Activated naive CD4-positive, alpha-beta T cell treated with anti-CD3 and anti-CD28 coated beads, Interleukin-2, amount 10 ng/mL, durations not matched to agents 7 days and 5 days (primary cell): ENCODE measurements at places on chromosomes 7 and 10.

GRCh38 chr10:12902135-12902572 lies 99.4 kb downstream of the CCDC3 start:
- DNase-seq: peak; percentile 63

GRCh38 chr7:157622000-157622399 lies 285.2 kb downstream of the DNAJB6 start:
- DNase-seq: peak; percentile 65

GRCh38 chr10:72694476-72695369 lies 2.8 kb downstream of the MCU start:
- DNase-seq: peak; percentile 23

- no peak for DNase-seq
Measured at GRCh38 chr10:11339013-11339412, 272.4 kb downstream of the USP6NL start.

- no peak for DNase-seq
Measured at GRCh38 chr10:97718659-97719142, 5.2 kb downstream of the MARVELD1 start.

- no peak for DNase-seq
Measured at GRCh38 chr10:61592581-61592980, 70.1 kb upstream of the CABCOCO1 start.

GRCh38 chr10:3478153-3478552 lies 305.6 kb upstream of the PITRM1 start:
- no peak for DNase-seq

DNA sequence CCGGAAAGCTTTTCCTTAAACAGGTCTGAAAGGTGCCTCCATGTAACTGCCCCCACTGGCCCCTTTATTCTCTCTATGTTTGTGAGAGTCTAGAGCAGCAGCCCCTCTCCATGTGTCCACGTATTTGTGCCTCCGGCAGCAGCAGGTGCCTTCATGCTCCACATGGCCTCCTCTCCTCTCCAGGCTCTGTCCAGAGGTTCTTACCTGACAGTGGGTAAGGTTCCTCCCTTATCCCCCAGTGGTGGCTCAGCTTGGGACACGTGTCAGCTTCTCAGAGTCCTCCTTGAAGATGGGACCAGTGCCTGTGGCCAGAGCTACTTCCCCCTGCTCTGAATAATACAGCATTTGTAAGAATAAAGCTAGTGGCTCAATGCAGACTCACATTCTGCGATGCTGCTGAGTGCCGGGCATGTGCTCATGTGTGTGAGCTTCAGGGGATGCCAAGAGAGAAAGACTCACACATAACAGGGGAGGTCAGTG lies 7.9 kb downstream of the CALML3 start:
- DNase-seq: no peak

DNA sequence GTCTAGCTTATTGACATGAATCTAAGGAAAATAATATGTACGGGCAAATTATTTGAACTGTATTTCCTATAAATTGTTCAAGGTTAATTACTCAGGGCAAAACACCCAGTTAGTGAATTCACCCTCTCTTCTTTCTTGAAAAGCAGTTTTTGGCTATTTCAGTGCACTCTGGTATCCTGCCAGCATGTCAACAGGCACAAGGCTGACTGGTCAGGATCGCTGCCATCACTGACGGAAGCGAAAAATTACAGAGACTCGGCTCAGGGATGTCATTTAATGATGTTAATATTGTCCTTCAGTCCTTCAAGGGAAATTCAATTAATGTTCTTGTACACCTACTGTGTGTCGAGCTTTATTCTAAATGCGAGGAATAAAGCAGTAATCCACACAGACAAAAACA lies 28.3 kb upstream of the OLAH start:
- no peak for DNase-seq

DNA sequence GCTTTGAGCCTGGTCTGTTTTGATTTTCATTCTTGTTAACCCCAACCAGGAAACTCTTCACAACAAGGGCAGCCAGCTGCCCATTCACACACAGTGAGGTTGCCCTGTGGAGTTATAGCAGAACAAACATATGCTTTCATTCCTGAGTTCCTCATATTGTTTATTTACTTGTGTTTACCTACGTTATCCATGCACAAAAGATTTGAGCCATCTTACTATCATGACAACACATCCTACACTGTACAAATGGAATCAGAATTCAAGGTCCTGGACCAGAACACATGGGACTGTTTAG lies 21.7 kb upstream of the BMPER start:
- DNase-seq: no peak

DNA sequence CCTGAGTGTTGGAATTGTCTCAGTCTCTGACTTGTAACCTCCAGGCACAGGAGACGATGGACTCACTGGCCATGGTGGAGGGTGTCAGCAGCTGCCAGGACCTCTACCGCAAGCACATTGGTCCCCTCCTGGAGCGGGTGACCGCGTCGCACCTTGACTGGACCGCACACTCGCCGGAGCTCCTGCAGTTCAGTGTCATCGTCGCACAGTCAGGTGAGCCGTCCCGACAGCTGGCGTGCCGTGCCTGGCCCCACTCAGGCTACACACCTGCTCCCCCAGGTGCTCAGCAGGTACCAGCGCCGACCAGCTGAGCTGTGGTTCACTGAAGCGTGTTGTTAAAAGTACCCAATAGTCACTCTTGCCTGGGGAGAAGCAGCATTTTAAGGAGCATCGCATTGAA lies 36.7 kb upstream of the PRKAR1B start:
- DNase-seq: no peak

DNA sequence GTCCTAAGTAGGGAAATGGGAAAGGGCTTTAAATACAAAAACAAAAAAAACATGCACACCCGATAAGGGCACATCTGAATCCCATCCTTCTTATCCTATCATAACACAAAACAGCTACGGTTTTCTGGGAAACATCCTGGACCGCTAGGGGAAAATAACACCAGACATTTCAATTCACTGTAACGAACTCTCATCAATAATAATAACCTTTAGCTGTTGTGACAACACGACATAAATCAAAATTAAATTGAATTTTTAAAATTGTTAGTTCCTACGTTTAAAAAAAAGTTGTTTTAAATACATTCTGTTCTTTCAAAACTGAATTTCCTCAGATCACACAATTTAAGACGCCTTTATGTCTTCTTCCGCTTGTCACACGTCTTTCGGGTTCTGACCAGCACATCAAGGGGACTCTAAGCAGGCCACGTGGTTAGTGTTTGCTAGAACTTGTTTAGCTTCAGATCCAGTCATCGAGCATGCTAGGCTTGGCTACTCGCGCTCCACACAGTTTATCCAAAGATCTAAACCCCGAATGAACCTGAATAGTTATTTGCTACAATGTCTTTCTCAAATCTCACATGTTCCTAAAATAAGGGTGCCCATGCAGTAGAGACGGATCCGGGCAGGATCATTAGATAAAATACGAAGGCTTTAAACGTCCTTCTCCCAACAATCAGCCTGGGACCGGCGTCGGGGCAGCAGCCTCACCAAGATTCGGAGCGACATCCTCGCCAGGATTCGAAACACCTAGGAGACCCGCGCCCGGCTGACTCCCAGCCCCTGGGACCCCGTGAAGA lies 839 bp downstream of the IKZF5 start:
- DNase-seq: peak; percentile 65

DNA sequence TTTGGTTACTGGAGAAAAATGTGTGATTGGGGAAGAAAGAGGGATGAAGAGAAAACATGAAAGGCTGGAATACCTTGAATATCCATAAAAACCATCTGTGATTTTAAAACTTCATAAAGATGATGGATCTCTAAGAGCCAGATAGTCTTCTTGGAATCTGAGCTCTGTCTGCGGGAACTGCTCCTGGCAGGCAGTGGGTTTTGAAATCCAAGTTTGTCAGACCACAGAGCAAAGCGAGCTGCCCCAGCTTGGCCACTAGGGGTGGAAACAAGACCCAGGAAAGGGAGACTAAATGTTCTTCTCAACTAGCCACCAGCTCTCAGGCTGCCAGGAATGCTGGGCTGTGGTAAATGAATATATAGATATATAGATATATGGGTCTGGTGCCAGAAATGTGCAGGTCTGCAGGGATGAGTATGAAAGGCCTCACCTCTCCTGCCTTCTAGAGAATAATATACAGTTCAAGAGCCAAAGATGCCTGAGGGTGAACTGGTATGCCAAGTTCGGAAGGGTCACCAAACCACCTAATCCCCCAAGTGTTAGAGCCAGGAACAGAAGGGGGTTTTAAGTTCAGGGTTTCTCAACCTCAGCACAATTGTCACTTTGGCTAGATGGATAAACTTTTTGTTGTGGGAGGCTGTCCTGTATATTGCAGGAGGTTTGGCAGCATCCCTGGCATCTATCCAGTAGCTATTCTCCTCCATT lies 208.8 kb downstream of the KCNMA1 start:
- DNase-seq: no peak

GRCh38 chr10:119393845-119394244 lies 148.7 kb downstream of the RGS10 start:
- DNase-seq: no peak

- no peak for DNase-seq
Measured at GRCh38 chr7:112254156-112254555, 47.7 kb downstream of the ZNF277 start.

DNA sequence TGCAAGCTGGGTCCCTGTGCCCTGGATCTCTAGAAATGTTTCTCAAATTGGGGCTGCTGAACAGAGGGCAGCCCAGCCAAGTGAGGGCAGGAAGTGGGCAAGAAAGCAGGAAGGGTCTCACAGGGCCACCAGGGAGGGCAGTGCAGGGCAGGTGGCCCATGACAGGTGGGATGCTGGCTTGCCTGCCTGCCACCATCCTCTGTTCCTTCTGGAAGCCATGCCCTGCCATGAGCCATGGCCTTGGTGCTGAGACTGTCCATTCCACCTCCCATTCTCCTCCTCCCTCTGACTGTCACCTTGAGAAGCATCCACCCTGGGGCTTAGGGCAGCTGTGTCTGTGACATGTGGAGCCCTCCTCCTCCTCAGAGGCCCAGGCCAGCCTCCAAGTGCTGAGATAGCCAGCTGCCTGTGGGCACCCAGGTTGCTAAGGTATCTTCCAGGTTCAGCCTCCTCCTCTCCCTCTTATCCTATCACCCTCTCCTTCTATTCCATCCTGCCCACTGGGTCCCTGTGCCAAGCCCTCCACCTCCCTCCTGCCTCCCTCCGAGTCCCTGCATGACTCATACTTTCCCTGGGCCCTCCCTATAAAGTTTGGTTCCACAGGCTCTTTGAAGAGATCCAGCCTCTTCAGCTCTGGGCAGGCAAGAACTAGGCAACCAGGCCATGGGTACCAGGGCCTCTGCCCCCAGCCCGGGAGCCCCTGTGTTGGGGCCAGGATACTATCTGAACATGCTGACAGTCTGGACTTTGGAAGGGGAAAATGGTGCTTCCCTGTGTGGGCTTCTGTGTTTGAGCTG lies 1.3 kb downstream of the VSIR start:
- DNase-seq: peak; percentile 57

GRCh38 chr7:39238234-39238869 lies 260.6 kb downstream of the POU6F2 start:
- no peak for DNase-seq

DNA sequence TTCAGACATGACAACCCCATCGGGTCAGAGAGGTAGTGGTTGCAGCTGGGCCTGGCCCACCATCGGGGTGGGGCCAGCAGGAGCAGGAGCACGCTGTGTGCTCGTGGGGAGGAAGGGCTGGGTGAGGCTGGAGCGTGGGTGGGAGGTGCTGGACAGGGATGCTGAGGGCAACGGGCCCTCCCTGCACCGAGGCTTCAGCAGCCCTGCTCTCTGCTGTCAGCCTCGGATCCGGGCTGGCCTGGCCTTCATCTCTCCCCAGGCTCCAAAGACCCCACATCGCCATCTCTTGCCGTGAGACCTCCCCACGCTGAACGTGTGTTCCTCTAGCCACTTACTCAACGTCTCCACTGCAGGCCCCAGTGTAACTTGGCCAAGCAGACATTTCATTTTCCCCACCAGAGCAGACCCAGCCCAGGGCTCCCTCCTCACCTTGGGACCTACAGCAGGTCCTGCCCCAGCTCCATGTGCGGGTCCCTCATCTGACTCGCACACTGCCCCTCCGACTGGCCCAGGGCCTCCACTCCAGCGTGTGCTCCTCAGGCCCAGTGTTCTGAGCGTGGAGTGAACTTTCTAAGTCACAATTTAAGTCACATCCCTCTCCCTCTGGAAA lies 462.4 kb downstream of the DNAJB6 start:
- DNase-seq: no peak

DNA sequence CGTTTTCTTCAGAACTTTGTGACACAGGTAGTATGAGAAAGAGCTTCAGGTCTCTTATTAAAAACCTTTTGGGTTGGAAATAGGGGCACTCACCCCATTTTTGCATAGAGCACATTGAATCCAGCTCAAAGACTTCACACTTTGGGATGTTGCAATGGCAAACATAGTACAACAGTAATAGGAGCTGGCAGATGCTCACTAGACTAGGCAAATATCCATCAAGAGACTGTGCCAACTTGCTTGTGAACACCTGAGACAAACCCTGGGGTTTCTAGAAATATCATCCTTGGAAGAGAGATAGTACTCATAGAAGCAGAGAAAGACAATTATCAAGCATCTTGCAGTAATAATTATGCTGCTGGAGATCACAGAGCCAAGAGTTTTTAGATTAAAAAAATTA lies 280.0 kb downstream of the CACNA2D1 start:
- no peak for DNase-seq

- DNase-seq: no peak
Measured at GRCh38 chr7:40761762-40762560, 627.2 kb downstream of the SUGCT start.

DNA sequence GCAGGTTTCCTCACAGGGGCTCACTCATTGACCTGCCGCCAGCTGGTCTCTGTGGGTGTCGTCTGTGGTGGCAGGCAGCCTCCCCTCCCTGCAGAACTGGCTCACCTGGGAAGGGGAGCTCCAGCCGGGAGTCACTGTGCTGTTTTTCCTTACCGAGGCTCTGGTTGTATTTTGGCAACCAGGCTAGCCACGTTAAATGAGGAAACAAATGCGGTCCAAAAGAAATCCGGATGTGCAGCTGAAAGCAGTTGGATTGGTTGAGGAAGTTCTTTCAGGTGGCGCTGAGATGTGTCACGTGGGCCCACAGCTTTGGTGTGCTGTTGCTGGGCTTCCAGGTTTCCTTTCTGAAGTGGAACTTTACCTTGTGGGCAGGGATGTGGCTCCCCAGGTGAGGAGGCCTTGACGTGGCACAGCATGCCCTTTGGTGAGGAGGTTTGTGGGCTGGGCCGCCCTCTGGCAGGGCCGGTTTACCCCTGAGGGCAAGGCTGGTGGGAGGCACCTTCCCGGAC lies 14.2 kb downstream of the MTURN start:
- DNase-seq: peak; percentile 74

GRCh38 chr10:131041441-131041840 lies 270.1 kb downstream of the TCERG1L start:
- DNase-seq: no peak
